Activated CD8-positive, alpha-beta T cell treated with anti-CD3 and anti-CD28 coated beads, Interleukin-2, amount 10 ng/mL, durations not matched to agents 7 days and 5 days (primary cell): ENCODE measurements at places on chromosomes 3 and 15. TPM values are rescaled to one million over a fixed set of nuclear protein-coding genes. Genes with fewer than 3 reads are reported as not detected.

Gene GOLGA6B
- not detected for total RNA-seq

Gene HRG
- not detected for total RNA-seq

Gene EOMES
- 2.9 TPM for total RNA-seq

Gene CTXND1
- total RNA-seq: not detected

Gene XCR1
- total RNA-seq: not detected

Gene PIGZ
- 1.9 TPM for total RNA-seq

Gene CEMIP
- not detected for total RNA-seq

Gene PP2D1
- total RNA-seq: not detected

Gene CCDC54
- total RNA-seq: not detected

Gene THAP10
- total RNA-seq: not detected

Gene CFAP100
- not detected for total RNA-seq

Gene SPTBN5
- total RNA-seq: 0.21 TPM

Gene CCR2
- total RNA-seq: 70.8 TPM

Gene WWTR1
- 0.31 TPM for total RNA-seq

DNA sequence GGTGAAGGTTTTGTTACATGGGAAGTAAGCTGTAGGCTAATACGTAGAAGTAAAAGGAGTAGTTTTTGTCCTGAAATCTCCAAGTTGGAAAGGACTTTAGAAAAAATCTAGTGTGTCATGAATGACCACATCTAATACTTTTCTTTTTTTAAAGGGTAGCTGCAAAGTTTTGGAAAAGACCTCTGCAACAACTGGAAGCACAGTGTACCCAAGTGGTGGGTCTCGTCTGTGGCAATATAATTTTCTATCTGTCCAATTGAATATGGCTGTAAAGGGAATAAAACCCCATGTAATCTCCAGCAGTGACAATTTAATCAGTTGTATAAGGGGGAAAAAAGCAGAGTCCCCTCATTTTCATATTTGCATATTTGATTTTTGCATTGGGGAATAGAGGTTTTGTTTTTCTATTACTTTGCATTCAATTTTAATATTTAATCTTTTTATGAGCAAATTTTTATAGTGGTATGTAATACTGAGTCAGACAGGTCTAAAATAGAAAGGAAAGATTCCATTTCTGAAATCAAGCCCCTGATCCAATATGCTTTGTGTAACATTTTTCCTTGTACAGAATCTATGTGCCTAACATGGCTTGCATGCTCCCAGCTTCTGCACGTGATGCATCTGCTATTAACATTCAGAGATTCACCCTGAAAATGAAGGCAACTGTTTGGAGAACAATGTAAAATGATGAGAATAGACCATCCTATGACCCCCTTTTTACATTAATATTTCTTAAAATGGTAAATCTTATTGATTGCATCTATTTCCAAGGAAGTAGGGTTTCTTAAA lies 531.4 kb downstream of the ZIC1 start:
- no peak for DNase-seq

DNA sequence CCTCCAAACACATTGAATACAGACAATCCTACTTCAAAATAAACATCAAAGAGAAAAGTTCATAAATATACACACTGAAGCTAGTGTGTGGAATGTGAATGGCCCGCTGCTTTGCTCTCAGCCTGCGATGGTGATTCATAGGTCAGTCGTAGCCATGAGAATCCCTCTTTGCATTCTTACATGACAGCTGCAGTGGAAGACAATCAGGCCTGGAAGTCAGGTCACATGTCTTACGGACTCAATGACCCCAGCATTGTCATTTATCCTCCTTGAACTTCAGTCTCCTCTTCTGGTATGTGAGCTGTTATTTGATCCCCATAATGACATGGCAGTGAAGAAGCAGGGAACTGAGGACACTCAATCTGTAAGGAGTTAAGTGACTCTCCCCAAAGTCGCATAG lies 217.8 kb upstream of the EOMES start:
- DNase-seq: no peak

GRCh38 chr3:64417816-64418215 lies 192.6 kb upstream of the PRICKLE2 start:
- no peak for DNase-seq

GRCh38 chr3:43865887-43866528 lies 175.3 kb downstream of the ABHD5 start:
- DNase-seq: no peak

DNA sequence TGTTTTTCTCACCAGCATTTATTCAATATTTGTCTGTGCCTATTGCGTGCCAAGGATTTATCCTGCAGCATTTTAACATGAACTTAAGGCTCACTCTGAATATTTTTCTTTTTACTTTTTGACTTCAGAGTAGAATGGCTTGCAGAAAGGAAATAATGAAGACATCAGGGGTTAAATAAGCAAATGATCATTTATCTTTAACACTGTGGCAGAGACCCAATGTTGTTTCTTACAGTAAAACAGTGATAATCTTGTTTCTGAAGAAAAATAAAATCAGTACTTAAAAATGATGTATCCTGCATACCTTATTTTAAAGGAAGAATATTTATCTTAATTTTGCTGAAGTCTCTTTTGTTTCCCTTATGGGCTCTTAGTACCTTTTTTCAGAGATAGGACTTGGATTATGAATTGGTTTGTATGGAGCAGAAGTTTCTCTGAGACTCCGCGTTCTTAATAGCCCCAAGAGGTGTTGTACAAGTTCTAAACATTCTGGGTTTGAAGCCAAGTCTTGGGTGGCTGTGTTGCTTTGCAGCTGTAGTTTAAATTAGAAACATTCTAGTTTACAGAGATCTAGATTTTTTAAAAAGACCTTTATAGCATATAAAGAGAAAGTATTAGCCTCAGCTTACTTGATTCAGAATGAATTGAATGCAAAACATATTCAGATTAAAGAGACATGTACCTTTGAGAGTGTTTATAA lies 40.5 kb downstream of the COL6A6 start:
- no peak for DNase-seq

- peak; percentile 45 for DNase-seq
These were observed 74.2 kb upstream of the POU1F1 start for GRCh38 chr3:87350367-87351199.

GRCh38 chr3:34001022-34001421 lies 202.6 kb downstream of the PDCD6IP start:
- DNase-seq: no peak

GRCh38 chr3:114205541-114205940 lies 26.7 kb upstream of the DRD3 start:
- DNase-seq: no peak

GRCh38 chr3:56813653-56813960 lies 11.9 kb upstream of the ARHGEF3 start:
- DNase-seq: no peak

- DNase-seq: no peak
These were observed 9.0 kb upstream of the COPG1 start for GRCh38 chr3:129240436-129240835.

- peak; percentile 82 for DNase-seq
These were observed 37.5 kb downstream of the EHD4 start for GRCh38 chr15:41934843-41935242.

GRCh38 chr3:2784627-2785026 lies 325.5 kb downstream of the IL5RA start:
- no peak for DNase-seq

DNA sequence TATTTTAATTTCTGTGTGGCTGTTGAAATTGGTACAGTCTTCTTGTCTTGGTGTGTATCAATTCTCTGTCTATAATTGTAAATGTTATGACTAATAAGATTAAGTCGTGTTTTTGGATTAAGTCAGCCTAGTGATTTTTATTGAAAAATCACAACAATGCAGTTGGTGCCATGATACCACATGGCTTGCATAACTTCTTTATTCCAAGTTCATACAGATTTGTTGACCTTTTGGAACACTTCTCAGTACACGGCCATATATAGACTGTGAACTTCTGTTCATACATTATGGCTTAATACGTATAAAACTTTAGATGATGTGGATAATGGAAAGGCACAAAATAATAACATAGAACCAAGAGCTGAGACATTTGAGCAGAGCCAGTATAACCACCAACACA lies 121.2 kb upstream of the NAALADL2 start:
- no peak for DNase-seq

GRCh38 chr3:124699686-124700396 lies 30.4 kb upstream of the UMPS start:
- no peak for DNase-seq

- DNase-seq: peak; percentile 35
These were observed 169.5 kb upstream of the THBS1 start for GRCh38 chr15:39411102-39411989.

DNA sequence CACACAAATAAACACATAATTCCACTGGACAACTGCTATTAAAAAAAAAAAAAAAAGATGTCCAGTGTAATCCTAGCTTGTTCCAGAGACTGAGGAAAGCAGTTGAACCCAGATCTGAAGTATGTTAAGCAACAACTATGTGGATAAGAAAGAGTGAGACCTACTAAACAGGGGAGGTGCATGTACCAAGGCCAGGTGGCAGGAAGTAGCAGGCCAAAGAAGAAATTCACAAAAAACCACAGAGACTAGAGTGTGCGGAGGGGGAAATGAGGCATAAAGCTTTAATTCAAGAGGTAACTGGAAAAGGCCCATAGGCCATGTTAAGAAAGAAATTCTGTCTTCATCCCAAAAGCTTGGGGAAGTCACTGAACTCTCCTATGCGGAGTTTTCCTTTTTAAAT lies 490.0 kb downstream of the NAALADL2 start:
- DNase-seq: no peak

- DNase-seq: peak; percentile 59
These were observed 6.1 kb downstream of the BCL6 start for GRCh38 chr3:187739094-187739560.

GRCh38 chr3:105499961-105500360 lies 133.3 kb downstream of the ALCAM start:
- DNase-seq: no peak

- peak; percentile 92 for DNase-seq
These were observed 28.8 kb upstream of the UBL7 start for GRCh38 chr15:74489518-74490338.

DNA sequence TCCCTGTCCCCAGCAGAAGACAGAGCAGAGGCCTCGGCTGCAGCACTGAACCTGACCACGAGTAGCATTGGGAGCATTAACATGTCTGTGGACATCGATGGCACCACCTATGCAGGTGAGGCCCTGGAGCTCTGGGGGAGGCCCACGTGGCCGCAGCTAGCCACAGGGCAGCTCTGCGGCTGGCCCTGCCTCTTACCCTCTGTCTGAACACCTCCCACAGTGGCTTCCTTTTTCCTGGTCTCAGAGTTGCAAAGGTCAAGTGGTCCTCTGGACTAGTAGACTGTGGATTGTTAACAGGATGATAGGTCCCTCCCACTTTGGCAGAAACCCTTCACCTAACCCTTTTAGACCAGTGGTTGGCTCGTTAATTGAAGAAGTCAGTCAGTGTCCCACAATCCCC lies 22.5 kb upstream of the CLK3 start:
- no peak for DNase-seq

- DNase-seq: no peak
These were observed 779.8 kb upstream of the NR2F2 start for GRCh38 chr15:95550702-95551101.

DNA sequence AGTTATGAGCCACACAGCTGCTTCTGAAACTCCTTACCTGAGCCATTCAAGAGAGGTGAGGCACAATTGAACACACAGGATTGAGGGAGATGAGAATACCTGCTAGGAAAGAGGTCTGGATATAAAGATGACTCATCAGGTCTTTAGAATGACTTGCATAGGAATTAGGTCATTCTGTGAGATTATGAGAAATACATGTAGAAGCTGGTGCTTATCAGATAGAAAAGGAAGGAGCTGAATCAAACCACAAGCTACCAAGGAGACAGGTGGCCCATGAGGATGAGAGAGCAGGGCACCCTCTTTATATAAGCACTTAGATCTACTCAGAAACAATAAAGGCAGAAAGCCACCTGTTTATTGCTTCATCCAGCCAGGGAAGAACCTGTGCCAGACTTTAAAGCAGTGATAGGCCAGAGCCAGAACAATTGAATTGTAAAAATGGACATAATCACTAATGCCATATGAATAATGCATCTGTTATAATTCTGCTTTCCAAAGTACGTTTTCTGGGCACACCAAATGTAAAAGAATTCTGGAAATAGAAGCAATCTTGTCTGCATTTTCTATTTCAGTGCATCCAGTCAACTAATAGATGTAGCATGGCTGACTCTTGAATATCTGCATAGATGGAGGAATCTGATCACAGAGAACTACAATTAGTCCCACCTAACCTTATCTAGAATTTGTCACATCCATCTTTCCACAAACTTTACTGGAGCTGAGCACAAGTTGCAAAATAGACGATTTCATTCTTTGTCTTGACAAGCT lies 74.9 kb downstream of the PIK3R4 start:
- DNase-seq: no peak

- DNase-seq: no peak
These were observed 49.2 kb downstream of the RYK start for GRCh38 chr3:134201201-134202130.

DNA sequence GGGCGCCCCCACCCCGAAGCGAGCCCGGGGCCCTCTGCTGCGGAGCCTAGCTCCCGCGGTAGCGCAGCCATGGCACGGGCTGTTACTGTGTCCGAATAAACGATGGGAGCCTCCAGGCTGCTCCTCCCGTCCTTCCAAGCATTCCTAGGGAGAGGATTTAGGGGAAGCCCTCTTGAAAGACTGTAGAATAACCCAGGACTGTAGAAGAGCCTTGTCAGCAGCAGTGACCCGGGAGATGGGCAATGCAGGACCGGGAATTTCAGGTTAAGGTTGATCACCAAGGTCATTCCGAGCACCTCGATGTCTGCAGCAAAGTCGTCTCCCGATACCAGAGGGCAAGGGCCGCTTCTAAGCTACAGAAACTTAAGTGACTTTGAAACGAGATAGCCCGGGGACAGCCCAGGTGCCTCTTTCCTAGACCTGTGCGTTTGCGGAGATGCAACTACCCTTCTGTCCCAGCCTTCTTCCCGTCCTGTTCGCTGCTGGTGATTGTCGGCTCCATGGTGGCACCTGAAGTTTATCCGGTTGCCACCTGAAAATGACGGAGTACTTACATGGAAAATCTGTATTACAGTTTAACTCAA lies 753 bp upstream of the MYO5A start:
- DNase-seq: peak; percentile 44

DNA sequence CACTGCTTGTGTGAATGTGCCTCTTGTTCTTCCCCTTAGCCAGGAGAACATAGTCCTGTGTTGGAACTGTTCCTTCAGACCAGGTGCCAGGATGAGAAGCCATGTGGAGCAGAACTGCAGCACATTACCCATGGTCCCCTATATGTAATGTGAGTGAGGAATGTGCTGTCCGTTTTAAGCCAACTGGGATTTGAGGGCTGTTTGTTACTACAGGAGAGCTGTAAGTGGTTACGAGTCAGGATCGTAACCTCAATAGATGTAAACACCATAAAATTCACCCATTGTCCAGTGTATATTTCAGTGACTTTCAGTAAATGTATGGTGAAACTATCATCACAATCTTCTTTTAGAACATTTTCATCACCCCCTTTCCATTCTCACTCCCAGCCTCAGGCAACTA lies 10.1 kb upstream of the SCAP start:
- DNase-seq: no peak

DNA sequence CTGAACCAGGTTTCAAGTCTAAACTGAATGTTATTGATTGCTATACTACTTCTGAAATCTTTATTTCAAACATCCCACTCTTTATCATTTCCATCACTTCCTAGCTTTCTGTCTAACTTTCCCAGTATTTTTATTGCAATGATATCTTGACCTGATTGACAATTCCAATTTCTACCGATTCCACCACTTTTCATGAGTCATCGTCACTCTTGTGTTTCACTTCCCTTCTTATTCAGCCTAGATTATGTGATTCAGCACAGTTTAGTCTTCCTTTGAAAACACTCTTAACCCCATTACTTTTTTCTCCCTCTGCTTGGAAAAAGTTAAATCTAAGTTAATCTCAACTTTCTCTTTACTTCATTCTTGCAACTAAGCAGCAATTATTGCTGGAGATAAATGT lies 62.6 kb downstream of the SLC7A14 start:
- no peak for DNase-seq
